Stimulated activated CD8-positive, alpha-beta memory T cell treated with anti-CD3 and anti-CD28 coated beads, Interleukin-12 subunit alpha, Interleukin-12 subunit beta, amount 100 ng/mL, for 4 hours (primary cell): ENCODE measurements at places on chromosomes 6 and 20.

- DNase-seq: no peak
Measured at GRCh38 chr6:150134280-150134920, 8.4 kb upstream of the PPP1R14C start.

GRCh38 chr6:149451376-149452036 is 33.3 kb downstream of the ZC3H12D start:
- DNase-seq: no peak

- DNase-seq: no peak
Measured at GRCh38 chr6:16667509-16667908, 93.8 kb downstream of the ATXN1 start.

GRCh38 chr20:21029341-21029740 is 76.8 kb downstream of the LINC00237 start:
- DNase-seq: no peak

- DNase-seq: no peak
Measured at GRCh38 chr6:108157234-108157980, 8.4 kb upstream of the NR2E1 start.

DNA sequence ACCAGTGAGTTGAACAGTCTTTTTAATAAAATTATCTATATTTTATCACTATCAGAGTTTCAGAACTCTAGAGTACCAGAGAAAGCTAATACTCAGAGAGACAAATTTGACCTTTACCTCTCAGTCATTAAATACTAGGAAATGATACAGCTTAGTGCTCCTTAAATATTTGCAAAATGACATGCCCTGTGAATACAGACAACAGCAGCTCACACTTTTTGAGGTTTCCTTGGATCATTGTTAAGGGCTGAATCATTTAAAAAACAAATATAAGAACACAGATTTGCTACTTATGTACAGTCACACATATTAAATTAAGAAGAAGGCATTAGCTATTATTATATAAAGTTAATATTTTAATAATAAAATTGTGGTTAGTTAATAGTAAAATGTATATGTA is 1158.7 kb upstream of the EYS start:
- DNase-seq: no peak

DNA sequence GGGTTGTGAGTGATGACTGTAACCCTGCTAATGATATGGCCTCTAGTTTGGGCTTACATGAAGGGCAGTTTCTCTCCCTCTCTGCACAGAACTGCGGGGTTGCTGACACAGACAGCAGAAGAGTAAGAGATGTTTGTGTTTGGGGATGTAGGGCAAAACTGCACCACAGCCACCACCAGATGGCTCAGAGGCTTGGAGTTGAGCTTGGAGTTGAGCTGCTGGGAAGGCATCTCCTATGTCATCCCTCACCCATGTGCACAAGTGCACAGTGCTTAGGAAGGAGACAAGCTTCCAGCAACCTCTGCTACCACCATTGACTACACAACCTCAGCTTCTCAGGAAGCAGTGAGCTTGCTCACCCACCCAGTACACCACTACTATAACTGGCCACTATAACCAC is 303.9 kb upstream of the DEFB112 start:
- no peak for DNase-seq

DNA sequence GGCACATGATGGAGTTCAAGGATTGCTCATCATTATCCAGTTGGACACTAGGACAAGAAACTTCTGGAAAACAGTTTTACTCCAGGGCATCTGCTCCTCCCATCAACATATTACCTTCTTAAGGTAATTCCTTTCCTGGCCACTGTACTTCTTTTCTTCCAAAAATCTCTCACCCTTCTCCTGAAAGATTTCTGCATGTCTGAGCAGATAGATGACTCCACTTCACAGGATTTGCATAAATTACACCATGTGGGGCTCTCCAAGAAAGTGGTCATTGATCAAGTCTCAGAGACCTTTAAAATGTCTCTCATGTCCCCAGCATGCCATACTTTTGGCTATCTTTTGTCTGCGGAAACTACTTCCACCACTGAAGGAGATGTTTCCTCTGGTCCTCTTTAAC is 103.2 kb upstream of the TNFAIP3 start:
- no peak for DNase-seq

DNA sequence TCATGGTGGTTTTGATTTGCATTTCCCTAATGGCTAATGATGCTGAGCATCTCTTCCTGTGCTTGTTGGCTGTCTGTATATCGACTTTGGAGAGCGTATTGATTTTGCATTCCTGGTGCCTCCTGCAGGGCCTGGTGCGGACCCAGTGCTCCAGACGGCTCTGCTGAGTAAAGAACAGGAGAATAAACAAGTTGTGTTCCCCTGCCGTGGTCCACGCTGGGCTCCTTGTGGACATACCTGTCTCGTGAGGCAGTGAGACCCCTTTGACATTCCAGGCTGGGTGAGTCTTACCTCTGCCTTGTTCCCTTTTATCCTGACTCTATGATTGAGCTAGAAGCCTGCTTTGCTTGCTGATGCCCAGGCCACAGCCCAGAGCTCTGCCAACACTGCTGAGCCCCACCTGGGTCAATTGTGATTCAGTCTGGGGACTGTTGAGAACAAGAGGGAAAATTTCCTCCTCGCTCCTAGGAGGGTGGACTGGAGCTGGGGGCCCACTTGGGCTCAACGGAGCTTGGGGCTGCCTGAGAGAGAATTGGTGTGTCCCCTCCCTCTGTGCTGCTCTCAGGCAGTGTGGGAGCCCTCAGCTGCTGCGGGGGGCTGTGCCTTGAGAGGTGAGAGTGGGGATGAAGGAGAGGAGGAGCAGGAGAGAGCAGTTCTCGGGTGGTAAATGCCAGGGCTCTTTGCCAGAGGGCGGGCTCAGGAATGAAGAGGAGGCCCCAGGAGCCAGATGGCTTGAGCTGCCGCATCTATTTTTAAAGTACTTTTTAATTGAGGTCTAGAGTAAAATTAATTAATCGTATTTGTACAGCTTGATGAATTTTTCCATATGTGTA is 43.7 kb upstream of the PMEPA1 start:
- DNase-seq: no peak

GRCh38 chr6:26306232-26306631 is 58.8 kb upstream of the BTN3A2 start:
- no peak for DNase-seq

DNA sequence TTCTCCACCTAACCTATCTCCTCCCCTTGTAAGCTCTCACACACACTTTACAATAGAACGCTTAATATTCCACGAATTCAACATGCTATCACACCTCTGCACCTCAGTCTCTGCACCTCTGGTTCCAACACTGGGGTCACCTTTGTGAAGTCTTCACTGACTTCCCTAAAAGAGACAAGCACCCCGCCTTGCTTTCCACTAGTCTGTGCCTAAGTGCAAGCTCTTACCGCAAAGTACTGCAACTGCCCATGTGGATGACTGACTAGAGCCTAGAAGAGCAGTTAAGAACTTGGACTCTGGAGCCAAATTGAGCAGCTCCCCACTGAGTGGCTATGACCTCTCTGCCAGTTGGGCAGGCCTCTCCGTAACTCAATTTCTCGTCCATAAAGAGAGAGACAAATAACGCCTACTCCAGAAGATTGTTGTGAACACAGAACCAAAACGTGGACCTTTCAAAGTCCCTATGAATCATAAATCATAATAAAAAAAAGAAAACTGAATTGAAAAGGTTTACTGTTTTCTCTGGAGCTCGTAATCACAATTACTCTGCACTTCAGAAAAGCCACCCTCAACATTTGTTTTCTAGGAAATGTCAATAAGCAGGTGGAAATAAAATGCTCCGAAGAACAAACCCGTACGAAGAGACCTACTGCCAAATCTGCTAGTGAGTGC is 1.2 kb downstream of the IFNGR1 start:
- no peak for DNase-seq

DNA sequence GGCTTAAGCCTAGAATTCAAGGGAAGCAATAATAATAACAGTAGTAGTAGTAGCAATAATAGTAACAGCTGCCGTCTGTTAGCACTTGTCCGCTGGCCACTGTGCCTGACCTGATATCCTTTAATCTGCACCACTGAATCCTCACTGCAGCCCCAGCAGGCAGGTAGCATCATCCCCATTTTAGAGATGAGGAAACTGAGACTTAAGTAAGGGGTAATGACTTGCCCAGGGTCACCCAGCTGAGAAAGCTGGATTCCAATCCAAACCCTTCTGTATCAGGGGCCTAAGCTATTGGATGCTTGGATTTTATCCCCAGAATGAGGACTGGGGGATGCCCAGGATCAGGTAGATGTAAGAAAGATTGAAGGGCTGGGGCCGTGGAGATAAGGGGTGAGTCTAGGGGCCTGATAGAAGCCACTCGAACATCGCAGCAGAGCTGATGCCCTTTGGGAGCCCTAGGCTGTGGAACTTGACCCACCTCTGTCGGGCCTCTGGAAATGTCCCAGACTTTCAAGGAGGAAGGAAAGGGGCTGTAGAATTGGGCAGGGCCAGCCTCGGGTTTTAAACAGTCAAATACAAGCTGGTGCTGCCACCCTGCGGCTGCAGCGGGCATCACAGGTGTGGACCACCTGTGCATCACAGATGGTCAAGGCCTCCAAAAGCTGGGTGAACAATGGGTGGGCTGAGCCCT is 102.1 kb upstream of the MYL9 start:
- no peak for DNase-seq

DNA sequence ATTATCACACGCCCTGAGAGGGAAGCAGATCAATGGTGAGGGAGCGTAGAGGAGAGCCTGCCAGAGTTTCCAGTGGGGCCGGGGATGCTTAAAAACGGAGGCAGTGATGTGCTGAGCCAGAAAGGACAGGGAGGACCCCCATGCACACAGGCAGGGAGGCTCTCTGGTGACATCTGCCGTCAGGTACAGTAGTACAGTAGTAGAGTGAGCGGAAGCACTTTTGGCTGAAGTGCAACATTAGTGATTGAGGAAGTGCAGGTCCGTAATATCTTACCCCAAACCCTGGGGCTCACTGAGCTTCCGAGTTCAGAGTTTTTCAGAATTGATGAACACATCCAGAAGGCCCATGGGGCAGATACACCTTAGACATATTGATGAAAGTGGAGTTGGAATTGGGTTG is 42.1 kb downstream of the GFRA4 start:
- no peak for DNase-seq

DNA sequence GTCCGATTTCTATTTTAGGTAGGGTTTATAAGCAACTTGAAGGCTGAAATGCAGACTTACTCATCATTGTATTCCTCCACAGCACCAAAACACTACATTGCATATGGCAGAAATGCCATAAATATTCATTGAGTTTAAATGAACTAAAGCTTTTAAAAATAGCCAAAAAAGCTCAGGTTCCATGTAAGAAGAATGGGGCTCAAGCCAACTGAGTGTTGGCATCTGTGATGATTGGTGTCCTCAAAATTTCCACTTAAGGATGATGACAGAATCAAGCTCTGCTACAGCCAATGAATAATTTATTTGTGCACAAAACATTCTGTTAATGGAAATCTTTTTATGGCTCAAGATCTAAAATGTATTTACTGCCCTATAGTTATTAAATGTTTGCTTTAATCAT is 115.4 kb downstream of the HIVEP2 start:
- no peak for DNase-seq

DNA sequence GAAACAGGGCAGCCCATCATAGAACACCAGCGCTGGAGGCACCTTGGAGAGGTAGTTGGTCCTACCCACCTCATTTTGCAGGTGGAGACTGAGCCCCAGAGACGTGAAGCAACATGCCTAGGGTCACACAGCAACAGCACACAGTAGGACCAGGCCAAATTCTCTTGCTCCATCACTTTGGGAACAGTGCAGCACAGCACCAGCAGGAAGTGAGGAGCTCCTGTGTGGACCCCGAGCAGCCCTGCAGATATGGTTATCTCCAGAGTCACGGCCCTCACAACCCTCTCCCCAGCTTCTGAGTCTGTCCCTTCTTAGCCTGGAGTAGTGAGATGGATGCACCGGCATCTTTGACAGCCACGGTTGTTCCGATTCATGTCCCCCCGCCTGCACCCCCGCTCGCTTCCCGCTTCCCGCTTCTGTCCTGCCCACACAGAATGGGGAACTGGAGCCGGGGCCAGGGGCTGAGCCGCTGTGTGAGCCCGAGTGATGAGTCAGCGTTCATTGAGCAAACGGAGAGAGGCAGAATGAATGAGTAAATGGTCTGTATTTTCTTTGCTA is 72.6 kb upstream of the DUSP22 start:
- no peak for DNase-seq

DNA sequence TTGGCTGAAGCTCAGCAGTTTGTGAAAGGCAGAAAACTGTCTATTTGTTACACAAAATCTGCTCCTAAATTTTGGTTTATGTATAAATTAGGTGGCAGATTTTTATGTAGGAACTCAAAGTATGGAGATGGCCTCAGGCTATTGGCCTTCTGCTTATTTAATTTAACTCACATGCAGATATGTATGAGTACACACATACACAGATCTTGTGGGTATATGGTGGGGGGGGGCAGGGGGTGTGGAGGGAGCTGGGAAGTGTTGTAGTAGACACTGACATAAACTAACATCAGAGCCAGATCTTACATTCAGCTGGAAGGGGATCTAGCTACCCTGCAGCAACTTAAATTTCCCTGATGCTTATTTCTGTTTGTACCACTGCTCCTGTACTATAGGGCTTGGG is 170.8 kb downstream of the EPM2A start:
- no peak for DNase-seq

- no peak for DNase-seq
Measured at GRCh38 chr20:571754-572441, 28.3 kb upstream of the CSNK2A1 start.

- no peak for DNase-seq
Measured at GRCh38 chr6:5637714-5638113, 369.0 kb downstream of the NRN1 start.

DNA sequence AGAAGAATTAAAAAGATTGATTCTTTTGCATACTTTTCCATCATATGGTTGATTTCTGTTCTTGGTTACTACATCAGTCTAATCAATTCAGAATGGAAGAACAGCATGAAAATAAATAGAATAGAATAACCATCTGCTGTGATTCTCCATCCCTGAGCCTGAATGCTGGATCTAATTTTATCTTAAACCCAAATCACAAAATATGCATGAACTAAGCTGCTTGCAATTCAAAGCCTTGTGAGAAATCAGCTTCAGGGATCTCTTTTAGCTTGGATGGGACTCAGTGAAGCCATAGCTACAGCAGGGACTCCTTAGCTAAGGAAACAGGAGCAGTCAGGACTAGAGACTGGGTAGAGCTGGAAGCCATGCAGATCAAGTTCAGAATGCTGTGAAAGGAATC is 74.1 kb downstream of the TPBG start:
- DNase-seq: no peak

DNA sequence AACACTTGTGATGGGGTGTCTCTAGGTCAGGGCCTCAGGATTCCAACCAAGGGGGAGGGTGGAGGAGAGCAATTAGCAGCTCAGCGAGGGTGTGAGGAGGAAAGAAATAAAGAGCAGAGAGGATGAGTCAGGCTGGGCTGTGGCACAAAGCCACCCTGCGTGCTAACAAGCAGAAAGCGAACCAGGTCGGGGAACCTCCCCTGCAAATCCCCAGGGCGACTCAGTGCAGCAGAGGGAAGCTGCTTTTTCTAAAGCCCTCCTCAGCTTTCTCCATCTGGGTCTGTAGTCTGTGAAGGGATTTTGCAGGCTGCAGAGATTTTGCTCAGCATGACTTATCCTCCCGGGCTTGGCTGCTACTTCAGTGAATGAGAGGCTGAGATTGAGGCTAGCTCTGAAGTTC is 6.6 kb upstream of the SPO11 start:
- DNase-seq: no peak
